Activated CD4-positive, CD25-positive, alpha-beta regulatory T cell treated with anti-CD3 and anti-CD28 coated beads, Interleukin-2, amount 50 U/mL, for 72 hours (primary cell): ENCODE measurements at places on chromosomes 5 and 9.

DNA sequence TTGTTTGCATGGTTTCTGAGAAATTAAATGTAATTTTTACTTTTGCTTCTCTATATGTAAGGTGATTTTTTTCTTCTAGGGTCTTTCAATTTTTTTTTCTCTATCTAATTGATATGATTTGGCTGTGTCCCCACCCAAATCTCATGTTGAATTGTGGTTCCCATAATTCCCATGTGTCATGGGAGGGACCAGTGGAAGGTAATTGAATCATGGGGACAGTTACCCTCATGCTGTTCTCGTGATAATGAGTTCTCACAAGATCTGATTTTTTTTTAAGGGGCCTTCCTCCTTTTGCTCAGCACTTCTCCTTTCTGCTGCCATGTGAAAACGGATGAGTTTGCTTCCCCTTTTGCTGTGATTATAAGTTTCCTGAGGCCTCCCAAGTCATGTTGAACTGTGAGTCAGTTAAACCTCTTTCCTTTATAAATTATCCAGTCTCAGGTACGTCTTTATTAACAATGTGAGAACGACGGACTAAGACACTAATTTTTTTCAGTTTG lies 150.8 kb downstream of the MTRR start:
- DNase-seq, result no peak

GRCh38 chr5:24786108-24786507 lies 141.3 kb upstream of the CDH10 start:
- DNase-seq, result no peak

DNA sequence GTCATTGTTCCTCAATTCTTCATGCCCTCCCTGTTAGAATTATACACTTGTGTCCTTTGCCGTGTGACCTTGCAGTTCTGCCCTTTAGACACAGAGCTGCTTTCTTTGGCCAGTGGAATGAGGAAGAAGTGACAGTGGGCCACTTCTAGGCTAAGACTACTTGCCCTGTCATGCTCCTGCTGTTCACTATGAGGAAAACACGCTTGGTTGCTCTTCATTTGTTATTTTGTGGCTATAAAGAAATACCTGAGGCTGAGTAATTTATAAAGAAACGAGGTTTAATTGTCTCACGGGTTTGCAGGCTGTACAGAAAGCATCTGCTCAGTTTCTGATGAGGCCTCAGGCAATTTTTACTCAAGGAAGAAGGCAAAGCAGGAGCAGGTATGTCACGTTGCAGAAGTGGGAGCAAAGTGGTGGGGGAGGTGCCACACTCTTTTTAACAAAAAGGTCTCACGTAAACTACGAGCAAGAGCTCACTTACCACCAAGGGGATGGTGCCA lies 279.1 kb upstream of the DMAC1 start:
- DNase-seq, result no peak

- DNase-seq, result no peak
These were observed 248.3 kb downstream of the FBXL7 start for GRCh38 chr5:15748266-15748665.

DNA sequence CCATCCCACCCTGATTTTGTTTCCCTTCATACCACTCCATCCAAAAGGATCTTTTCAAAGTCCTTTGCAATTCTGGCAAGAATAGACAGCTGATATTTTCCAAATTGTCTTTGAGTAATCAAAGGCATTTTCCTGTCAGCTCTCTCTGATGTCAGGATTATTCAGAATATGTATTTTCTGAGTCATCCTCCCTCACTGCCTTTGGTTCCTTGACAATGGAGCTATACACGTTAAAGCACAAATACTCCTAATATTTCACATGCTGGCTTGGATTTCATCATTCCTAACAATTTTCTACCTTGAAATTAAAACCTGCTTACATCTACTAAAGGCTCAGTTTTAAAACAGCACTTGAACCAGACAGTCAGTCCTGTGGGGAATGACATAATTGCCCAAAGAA lies 379.4 kb downstream of the GADD45G start:
- no peak for DNase-seq

GRCh38 chr9:4962085-4962484 lies 23.0 kb upstream of the JAK2 start:
- no peak for DNase-seq

- no peak for DNase-seq
These were observed 126.6 kb downstream of the BARX1 start for GRCh38 chr9:93828331-93829097.

GRCh38 chr9:13646500-13647021 lies 367.1 kb upstream of the MPDZ start:
- DNase-seq, result no peak

DNA sequence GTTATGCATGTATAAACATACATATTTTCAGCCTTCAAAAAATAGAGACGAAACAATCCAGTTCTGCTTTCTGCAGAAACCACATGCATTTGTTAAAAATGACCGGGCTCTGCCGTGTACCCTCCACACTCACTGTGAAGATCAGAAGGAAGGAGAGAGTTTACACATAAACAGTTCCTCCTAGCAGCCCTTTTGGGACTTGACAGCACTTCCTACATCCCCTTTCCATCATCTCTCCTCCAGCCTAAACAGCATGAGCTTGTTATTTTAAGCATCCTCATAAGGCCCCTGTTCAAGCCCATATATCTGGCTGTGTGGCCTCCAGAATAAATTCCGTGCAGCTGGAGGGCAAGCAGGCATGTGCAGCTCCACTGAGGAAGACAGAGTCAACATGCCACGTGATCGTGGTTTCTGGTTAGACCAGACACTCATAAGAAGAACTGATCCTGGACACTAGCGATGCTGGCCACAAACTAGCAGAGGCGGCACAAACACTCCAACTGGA lies 42.2 kb downstream of the NIPAL4 start:
- no peak for DNase-seq

- no peak for DNase-seq
These were observed 28.9 kb upstream of the IL33 start for GRCh38 chr9:6186691-6187090.

DNA sequence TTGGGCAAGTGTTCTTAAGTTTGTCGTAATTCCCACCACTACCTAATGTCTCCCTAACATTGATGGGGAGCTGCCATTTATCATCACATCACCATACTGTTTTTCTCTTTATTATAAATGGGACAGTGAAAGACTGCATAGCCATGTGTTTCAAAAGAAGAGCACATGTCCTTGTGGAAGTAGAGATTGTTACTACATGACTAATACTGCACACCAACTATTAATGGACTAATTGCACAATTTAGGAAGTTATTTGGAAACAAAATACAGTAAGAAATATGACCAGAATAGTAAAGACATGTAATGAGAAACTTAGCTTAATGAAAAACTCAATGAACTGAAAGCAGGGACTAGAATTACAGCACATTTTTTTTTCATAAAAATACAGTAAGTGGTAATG lies 12.0 kb upstream of the ELOVL7 start:
- no peak for DNase-seq

- no peak for DNase-seq
These were observed 45.7 kb downstream of the CYSTM1 start for GRCh38 chr5:140220698-140221064.

GRCh38 chr9:2255128-2255527 lies 240.0 kb downstream of the SMARCA2 start:
- DNase-seq, result no peak

GRCh38 chr5:18720002-18720401 lies 1085.7 kb downstream of the TAF11L14 start:
- no peak for DNase-seq

GRCh38 chr5:102295534-102296177 lies 428 bp downstream of the SLCO4C1 start:
- no peak for DNase-seq

DNA sequence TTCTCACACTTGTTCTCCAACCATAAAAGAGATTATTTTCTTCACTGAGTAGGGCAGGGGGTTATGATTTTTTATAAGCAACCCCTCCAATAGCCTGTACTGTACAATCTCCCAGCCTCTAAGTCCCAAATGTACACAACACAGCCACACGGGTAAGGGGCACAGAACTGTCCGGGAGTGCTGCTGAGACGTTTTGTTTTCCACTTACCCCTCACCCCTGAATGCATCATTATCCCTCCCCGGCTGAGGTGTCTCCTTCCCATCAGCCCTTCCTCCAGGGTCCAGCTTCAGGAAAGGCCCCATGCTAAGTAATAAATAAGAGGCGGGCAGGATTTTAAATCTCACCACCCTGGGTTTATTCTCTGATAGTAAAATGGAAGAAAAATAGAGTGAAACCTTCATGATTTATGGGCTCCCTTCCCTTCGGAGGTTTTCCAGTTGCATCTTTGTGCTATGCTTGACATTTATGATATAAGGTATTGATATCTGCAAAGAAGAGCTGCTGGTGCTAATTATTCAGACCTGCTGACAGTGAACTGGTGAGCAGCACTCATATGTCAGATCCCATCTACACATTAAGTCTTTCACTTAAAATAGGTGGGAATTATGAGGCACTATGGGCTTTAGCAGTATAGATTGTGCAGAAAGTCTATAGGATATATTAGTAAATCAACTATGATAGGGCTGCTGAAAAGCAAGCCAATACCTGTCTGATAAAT lies 67.2 kb upstream of the MEGF10 start:
- DNase-seq, result no peak

GRCh38 chr9:68454579-68455334 lies 85.9 kb downstream of the TMEM252 start:
- DNase-seq, result no peak

DNA sequence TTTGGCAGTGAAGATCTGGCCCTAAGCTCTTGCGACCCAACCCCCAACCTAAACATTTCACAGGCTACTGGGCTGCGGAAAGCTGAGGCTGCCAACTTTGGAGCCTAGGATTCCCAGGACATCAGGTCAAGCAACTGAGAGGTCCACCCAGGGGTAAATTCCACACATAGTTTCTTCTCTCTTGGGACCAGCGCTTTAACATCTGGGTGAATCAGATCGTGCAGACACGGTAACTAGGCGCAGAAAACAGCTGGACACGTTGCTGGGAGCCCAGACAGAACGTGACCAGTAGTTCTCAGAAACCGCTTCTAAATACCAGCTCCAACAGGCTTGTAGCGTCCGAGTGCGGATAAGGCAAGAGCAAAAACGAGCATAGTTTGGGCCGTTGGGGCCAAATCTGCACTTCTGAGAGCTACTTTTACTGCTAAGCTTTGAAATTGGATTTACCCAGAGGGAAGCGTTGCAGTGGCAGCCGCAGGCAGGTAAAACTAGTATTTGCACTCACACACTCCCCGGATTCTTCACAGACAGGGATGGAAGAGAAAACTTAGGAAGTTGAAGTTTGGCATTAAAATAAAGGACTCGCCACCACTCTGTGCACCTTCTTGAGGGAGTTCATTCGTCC lies 11.8 kb downstream of the ITGA1 start:
- DNase-seq, result no peak

- no peak for DNase-seq
These were observed 1748.7 kb downstream of the EFNA5 start for GRCh38 chr5:105922080-105922479.

- DNase-seq, result no peak
These were observed 214.5 kb upstream of the CDH9 start for GRCh38 chr5:27252911-27253310.

- DNase-seq, result no peak
These were observed 38.7 kb downstream of the APC start for GRCh38 chr5:112776301-112776856.
